ENCODE measurements at places on chromosomes 13 and 19.
A peak's percentile ranks its signal among the peaks of the same experiment; 100 is the strongest.

- DNase-seq: no peak
These were observed 82.2 kb downstream of the TNFSF11 start for GRCh38 chr13:42656161-42656560.

- DNase-seq: no peak
These were observed 123.6 kb downstream of the COL4A2 start for GRCh38 chr13:110430391-110431336.

GRCh38 chr19:575527-576506 is 3.4 kb downstream of the BSG start:
- DNase-seq: no peak

GRCh38 chr19:1945899-1946298 is 4.9 kb downstream of the CSNK1G2 start:
- no peak for DNase-seq

- no peak for DNase-seq
These were observed 10.6 kb downstream of the CALM3 start for GRCh38 chr19:46611776-46612175.

DNA sequence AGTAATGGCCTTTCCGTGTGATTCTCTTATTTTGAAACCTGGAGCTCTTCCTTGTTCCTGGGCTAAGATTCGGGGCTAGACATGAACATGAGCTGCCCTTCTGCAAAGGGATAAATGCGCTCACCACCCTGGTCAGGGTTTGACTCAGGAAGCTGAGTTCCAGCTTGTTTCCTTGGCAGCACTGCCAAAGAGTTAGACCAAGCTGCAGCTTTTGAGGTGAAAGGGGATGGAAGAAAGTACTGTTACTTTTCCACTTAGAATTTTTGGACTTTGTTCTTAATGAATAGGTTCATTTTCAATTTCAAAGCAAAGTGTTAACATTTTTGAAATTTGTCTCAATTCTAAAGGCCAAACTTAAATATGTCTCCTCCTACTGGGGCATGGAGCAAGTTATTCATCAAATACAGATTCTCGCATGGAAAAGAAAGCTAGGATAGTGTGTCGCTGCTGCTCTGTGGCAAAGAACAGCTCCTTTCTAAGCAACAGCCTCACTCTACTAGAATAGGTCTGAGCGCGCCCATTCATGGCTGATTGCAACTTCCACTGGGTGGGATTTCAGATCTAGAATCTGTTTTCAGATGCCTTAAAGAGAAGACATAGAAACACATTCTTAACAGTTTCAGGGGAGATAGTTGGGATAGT is 2.2 kb downstream of the RGCC start:
- DNase-seq: no peak

DNA sequence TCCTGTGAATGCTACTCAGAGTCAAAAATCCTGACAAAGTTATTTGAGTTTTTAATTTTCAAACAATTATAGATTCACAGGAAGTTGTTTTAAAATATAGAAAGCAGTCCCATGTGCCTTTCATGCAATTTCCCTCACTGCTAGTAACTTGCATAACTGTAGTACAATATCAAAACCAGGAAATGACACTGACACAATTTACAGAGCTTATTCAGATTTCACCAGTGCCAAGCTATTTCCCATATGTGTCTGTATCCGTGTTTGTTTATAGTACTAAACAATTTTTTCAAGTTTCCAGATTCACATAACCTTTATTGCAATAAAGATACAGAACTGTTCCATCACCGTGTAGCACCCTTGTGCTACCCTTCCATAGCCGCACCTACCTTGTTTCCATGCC is 934.6 kb downstream of the PCDH17 start:
- DNase-seq: no peak

DNA sequence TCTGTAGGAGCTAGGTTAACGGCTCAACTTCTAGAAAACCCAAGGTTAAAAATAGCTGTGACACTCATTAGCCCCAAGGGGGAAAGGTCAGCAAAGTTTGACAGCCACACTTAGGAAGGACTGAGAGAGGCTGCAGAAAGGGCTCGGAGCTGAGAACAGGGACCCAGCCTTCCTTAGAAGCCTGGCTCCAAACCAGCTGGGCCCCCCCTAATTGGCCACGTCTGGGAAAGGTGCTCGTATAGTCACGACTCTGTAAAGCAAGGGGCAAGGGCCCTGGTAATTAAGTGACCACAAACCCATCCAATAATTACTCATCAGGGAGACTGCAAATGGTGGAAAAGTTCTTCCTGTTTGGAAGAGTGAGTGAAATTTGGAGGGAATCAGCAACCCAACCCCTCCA is 90.5 kb downstream of the RNASEH2B start:
- DNase-seq: no peak

DNA sequence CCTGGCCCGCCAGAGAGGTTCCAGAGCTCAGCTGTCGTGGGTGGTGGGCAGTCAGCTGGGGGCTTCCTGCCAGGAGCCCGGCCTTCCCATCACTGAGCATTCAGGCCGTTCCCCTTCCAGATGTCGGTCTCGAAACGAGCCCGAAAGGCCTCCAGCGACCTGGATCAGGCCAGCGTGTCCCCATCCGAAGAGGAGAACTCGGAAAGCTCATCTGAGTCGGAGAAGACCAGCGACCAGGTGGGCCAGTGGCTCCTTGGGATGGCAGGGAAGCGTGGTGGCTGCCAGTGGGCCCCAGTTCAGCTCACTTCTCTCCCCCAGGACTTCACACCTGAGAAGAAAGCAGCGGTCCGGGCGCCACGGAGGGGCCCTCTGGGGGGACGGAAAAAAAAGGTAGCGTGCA is 19.3 kb downstream of the HDGFL2 start:
- no peak for DNase-seq

- DNase-seq: no peak
These were observed 233.7 kb upstream of the IPO5 start for GRCh38 chr13:97719736-97720135.

GRCh38 chr13:95494082-95494681 is 58.3 kb upstream of the CLDN10 start:
- no peak for DNase-seq

GRCh38 chr19:23345838-23346237 is 49.4 kb downstream of the ZNF91 start:
- no peak for DNase-seq

GRCh38 chr13:26819046-26819445 is 58.5 kb upstream of the GPR12 start:
- DNase-seq: no peak

- DNase-seq: no peak
These were observed 2.6 kb downstream of the LHB start for GRCh38 chr19:49014123-49014869.

DNA sequence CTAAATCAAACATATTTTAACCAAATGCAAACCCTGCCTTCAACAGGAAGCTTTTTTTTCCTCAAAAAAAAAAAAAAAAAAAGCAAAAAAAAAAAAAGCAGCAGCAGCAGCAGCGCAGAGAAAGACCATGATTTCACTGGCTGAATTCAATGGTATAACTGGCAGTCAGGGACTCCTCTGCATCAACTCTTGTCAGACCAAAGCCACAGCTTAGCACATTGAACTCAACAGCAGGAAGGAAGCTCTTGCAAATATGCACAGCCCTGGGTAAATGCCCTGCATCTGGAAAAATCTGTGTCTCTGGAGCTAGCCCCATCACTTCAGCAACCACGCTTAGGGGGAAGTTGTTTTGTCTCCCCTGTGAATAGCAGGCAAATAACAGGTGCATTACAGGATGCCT is 17.6 kb upstream of the DHRS12 start:
- peak; percentile 20 for DNase-seq

- no peak for DNase-seq
These were observed 338.9 kb downstream of the TEX29 start for GRCh38 chr13:111659219-111659775.

- no peak for DNase-seq
These were observed 652.8 kb downstream of the PCDH9 start for GRCh38 chr13:66577358-66577757.

DNA sequence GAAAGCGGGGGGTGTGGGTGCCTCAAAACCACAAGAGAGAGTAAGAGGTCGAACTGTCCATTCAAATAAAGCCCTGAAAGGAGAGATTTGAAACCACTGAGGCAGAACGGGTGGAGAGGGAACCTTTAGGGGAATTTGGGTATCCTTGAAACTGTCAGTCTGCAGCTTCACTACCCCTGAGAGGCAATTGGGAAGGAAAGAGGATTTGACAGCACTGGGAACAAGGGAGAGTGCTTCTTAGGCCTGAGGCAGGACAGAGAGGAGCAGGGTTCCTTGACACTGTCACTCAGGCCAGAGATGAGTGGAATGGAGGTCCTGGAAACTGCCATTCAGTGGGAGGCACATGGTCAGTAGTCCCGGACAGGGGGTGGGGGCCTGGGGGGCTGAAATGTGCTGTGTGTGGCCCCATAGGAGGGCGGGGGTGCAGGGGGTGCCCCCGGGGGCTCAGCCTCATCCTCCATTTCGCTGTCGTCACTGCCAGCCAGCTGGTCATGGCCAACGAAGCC is 5.0 kb downstream of the GFY start:
- DNase-seq: no peak

DNA sequence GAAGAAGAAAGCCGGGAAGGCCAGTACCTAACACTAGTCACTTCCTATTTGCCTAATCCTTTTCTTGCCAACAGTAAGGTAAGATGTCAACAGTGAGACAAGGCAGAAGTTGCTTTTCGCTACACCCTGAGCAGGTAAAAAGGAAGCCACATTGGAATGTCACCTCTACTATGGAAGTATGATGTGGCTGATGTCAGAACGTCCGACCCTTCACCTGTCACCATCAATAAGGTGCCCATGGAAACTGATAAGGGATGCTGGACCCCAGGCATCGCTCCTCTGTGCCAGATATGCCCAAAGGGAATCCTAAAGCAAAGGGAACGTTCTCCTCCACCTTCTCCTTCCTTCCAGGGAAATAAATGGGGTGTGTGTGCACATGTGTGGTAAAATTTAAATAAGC is 34.3 kb downstream of the COL4A1 start:
- DNase-seq: no peak
